ENCODE measurements at places on chromosomes 7 and 10.
A peak's percentile ranks its signal among the peaks of the same experiment; 100 is the strongest.

DNA sequence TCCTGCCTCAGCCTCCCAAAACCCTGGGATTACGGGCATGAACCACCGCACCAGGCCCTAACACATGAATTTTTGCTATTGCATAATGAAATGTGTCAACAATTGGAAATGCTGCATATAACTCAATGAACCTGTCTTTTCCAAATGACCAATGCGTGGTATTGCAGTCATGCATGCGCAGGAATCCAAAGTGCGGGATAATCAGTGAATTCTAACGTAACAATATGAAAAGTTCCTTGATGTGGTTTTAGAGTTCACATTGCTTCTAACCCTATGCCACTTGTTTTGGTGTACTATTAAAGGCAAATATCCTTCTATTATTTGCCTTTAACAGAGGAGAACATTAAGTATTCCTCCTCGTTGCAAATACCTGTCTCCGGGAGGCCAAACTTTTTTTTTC lies 10.5 kb downstream of the TDRD1 start:
- DNase-seq: no peak

- DNase-seq: no peak
Observed at GRCh38 chr7:130228840-130229502, 21.3 kb downstream of the SSMEM1 start.

DNA sequence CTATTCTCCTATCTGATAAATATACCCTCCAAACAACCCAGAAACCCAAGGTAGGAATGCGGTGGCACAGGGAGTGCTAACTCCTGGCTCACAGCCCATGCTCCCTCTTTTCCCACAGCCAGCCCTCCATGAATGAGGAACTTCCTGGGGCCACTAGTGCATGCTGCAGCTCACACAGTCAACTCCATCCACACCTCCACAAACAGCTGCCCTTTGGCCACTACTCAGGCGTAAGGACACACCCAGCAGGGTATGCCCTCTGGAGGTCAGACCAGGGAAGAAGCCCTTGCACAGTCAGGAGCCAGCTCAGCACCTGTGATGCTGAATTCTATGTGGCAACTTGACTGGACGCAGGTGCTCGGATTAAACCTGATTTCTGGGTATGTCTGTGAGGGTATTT lies 85.2 kb upstream of the PIK3CG start:
- DNase-seq: peak; percentile 24

GRCh38 chr7:566100-566499 lies 46.5 kb upstream of the PDGFA start:
- no peak for DNase-seq

DNA sequence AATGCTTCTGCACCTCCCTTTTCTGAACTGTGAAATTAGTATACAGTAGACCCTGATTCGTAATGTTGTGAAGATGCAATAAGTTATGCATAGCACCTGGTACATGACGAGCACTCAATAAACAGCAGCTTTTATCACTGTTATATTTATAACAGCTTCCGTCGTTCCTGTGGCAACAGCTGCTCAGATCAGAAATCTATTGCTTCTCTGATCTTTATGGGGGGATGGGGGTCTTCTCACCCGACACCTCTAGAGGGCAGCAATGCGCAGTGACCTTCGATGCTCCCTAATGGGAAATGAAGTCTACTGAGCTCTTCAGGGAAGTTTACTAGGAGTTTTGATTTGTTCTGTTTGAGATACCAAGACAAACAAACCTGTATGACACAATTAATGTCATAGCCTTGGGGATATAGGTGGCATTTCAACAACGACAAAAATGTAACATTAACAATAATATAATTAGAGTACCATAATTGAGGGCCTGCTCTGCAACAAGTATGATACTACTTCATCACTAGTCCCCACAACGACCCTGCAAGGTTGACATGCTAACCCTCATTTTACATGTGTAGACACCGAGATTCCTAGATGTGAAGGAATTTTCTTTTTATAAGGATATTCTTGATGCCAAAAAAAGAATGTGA lies 289.6 kb downstream of the SFMBT2 start:
- peak; percentile 65 for DNase-seq

DNA sequence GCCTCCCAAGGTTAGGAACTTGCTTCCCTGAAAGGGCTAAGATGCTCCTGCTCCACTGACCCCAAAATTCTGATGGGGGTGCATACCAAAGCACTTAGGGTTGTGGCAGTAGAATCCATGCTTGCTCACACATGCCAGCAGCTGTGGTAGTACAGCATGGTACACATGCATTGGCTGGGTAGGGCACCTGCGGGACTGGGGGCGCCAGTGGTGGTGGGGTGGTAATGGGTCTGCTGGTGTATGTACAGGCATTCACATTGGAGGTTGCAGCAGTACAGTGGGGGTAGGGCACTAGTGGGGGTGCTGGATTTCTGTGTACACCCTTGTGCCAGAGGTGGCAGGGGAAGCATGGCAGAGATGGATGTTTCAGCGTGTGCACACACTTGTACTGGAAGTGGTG lies 72.3 kb upstream of the TAS2R16 start:
- no peak for DNase-seq
